ENCODE measurements at places on chromosomes 7 and 10.

DNA sequence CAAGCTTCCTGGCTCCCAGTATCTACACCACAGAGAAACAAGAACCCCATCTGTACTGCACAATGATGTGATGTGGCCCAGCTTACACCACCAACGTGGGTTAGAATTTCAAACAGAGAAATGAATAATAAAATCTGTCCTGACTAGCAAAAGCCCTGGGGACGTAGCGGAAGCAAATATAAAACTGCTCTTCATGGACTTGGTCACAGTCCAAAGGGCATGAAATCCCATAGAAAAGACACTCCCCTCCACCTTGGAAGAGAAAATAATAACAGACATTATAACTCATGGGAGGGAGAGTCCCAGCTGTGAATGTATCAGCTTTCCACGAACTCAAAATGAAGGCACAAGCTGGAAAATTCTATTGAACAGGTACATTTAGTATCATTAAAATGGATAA is 205.3 kb upstream of the GALNT17 start:
- DNase-seq, result no peak

GRCh38 chr7:115965236-115965635 is 65.3 kb downstream of the TFEC start:
- no peak for DNase-seq

- no peak for DNase-seq
These were observed 2.7 kb downstream of the CALD1 start for GRCh38 chr7:134782121-134782623.

DNA sequence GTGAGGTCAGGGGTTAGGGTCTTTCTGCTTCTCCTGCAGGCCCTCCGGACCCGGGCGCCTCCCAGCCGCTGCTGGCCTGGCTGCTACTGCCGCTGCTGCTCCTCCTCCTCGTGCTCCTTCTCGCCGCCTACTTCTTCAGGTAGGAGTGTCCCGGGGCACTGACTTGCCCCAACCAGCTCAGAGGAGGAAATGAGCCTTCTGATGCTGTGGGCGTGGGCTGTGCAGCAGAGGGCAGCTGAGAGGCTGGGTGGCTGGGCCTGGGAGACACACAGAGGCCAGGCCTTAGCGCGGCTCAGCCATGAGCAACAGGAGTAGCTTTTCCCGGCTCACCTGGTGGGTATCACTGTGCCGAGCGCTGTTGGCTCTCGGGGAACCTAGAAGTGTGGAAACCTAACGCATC is 78.9 kb downstream of the MKI67 start:
- DNase-seq, result no peak

GRCh38 chr10:132257271-132257670 is 50.5 kb downstream of the STK32C start:
- DNase-seq, result no peak

- no peak for DNase-seq
These were observed 11.3 kb upstream of the SAMD9L start for GRCh38 chr7:93159490-93159889.

- DNase-seq, result no peak
These were observed 7.4 kb downstream of the ATG9B start for GRCh38 chr7:151016942-151017341.

DNA sequence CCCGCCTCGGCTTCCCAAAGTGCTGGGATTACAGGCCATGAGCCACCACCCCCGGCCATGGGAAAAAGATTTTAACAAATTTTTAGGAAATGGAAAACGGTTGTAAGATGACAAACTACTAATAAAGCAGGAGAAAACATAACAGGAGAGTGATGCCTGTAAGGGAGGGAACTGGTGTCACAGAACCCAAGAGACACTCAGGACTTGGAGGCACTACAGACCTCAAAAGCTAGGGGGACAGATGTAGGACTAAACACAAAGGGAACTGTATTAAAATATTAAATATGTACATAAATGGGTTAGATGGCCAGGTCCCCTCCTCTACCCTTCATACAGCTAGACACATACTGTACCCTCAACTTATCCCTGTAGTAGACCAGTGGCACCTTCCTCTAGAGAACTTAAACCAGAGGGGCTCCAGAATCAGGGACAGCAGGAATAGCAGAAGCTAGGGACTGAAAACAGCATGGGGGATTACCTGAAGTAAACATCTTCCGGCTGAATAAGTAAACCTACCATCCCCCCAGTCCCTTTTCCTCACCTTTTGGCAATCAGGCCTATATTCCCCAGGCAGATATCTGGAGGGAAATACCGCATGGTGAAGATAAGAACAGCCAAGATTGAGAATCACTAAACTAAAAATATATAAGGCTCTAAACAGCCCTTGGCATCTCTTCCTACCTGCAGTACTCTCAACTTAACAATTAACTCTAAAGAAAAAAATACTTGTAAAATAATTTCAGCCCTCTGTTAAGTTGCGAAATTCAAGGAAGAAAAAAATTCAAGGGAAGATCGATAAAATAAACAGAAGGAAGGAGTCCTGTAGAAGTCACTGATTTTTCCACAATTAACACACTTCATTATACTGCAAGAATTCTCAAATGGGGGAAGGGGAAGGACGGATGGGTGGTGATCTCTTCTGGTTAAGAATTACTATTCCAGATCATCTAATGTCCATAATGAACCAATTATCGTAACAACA is 15.5 kb downstream of the TM9SF3 start:
- DNase-seq, result no peak

- DNase-seq, result no peak
These were observed 99.6 kb downstream of the LHPP start for GRCh38 chr10:124561206-124561605.

DNA sequence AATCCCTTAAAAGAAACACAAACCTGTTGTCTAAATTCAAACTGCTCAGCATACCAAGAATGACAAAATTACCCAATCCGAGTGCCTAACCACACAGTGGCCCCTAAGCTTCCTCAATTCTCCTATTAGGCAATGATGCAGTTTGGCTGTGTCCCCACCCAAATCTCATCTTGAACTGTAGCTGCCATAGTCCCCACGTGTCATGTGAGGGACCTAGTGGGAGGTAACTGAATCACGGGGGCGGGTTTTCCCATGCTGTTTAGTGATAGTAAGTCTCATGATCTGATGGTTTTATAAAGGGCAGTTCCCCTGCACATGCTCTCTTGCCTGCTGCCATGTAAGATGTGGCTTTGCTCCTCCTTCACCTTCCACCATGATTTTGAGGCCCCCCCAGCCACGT is 21.9 kb downstream of the PSAP start:
- no peak for DNase-seq

DNA sequence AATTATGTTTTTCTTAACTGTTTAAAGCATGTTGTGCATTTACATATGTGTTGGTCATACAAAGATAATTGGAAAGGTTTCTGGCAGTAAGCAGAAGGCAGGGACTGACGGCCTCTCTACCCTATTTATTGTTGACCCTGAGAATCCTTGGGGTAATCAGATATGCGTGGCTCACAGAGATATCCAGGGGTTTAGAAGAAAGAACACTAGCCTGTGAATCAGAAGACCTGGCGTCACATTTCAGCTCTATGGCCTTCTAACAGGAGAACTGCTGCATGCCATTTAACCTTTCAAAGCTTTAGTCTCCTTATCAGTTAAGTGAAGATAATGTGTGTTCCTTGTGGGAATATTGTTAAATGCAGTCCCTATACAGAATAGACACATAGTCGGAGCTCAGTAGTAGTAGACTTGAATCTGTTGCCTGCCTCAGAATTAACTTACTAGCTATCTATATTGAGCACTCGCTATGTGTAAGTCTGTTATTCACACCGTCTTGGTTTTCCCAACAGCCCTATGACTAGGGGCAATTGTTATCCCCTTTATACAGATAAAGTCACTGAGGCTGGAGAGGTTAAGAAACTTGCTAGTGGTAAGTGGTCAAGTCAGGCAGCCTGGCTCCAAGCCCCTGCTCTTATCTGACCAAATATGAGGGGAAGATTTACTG is 129.6 kb upstream of the ANKRD1 start:
- DNase-seq, result no peak

- no peak for DNase-seq
These were observed 116.2 kb downstream of the ITGA8 start for GRCh38 chr10:15603446-15604011.

DNA sequence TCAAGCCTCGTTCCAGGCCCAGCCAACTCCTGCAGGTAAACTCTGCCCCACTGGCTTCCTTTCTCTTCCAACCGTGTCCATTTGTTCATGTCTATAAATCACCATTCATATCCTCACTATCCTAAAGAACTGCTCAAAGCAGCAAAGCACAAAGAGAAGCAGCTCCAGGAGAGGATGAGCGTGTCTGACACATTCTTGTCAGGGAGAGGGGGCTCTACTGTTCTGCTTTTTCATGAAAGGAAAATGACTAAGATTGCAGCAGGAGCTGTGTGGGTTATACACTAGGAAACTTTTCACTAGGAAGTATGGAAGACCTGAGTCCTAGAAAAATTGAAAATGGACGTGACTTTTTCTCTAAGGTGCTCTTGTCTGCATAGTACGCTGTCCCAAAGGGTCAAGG is 16.7 kb downstream of the AGFG2 start:
- no peak for DNase-seq

- no peak for DNase-seq
These were observed 12.9 kb downstream of the ATP5MF start for GRCh38 chr7:99453105-99453504.

DNA sequence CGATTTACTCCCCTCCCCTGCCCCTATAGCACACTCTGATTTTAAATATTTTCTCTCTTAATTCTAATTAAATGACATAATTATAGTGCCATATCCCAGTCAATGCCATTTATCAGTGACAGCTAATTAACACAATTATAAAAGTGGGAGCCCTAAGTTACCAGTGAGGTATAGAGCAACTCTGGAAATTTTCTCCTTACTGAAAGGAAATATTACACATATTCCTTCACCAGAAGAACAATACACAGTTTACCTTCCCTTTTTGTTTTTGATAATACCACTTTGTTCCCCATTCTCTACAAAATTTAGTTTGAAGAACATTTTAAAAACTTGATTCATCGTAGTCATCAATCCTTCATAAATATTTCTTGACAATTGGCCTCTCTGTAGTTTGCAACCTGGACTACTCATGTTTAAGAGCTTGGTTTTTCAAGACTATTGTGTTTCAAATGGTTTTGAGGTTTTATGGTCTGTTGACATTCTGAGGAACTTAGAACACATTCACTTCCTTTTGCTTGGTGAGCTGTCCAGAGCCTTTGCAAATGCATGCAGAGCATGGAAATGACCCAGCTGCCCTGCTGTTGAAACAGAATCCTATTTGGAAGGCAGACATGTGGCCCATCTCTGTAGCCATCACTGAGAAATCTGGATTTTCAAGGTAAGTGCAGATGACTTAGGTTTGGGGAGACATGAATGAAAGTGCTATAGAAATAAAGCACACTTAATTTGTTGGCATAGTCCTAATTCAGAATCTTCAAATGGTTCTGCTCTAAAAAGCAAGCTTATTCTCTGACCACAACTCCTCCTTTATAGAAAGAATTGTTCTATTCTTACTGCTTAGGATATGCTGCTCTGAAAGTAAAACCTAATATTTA is at the start of gene GPR141:
GPR141 (plus strand) TSS at position 521 of the 875 bp plus-strand sequence. CDS start 56,628 bp downstream, outside the sequence.
- peak; percentile 35 for DNase-seq

DNA sequence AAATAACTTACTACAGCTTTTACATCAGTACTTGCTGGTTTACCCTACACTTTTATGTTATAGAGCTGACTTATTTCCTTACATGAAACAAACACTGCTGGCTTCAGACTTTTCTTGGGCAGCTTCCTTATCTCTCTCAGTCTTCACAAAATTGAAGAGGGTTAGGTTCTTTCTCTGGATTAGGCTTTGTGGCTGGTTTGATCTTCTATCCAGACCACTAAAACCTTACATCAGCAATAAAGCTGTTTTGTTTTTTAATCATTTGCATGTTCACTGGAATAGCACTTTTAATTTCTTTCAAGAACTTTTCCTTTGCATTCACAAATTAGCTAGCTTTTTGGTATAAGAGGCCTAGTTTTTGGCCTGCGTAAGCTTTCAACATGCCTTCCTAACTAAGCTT is 218.7 kb downstream of the LRRTM3 start:
- no peak for DNase-seq

DNA sequence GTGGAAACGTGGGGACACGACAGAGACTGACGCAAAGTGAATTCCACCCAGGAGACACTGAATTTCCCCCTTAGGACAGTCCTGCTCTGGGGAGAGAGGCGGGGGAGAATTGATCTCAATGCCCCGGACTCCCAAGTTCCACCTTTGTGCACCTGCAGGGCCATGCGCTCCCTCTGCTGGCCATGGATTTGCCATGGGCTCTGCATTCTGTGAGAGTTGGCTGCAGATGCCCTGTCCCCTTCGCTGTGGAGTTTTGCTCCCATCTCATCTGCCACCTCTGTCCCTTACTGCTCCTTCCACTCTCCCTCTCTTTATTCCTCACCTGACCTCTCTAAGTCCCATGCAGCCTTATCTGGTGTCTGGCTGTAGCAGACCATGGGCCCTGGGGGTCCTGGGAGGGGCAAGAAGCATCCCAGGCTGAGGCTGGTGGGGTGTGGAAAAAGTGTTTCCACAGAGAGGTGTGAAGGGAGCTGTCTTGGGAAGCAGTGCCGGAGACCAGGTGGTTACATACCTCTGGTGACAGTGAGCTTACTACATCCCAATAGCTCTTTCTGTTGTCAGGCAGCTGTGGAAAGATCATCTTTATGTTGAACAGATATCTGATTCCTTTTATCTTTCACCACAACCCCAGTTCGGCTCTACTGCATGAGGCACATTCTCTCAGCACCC is 14.3 kb downstream of the GHRHR start:
- peak; percentile 55 for DNase-seq

GRCh38 chr10:125407000-125407502 is 246.7 kb upstream of the CTBP2 start:
- no peak for DNase-seq

GRCh38 chr10:43252166-43252782 is 14.6 kb downstream of the RASGEF1A start:
- no peak for DNase-seq

DNA sequence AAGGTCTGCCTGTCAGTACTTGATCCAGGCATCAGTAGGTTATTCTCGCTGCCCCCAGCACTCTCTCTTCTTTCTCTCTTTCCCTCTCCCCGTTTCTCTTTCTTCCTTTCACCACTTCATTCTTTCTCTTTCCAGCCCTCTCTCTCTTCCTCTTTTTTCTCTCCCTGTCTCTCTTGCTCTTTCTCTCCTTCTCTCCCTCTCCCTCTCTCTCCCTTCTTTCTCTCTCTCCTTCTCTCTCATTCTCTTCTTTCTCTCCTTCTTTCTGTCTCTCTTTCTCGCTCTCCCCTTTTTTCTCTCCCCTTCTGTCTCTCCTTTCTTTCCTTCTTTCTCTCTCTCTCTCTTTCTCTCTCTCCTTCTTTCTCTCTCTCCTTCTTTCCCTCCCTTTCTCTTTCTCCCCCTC is 7.5 kb upstream of the DRGX start:
- no peak for DNase-seq

DNA sequence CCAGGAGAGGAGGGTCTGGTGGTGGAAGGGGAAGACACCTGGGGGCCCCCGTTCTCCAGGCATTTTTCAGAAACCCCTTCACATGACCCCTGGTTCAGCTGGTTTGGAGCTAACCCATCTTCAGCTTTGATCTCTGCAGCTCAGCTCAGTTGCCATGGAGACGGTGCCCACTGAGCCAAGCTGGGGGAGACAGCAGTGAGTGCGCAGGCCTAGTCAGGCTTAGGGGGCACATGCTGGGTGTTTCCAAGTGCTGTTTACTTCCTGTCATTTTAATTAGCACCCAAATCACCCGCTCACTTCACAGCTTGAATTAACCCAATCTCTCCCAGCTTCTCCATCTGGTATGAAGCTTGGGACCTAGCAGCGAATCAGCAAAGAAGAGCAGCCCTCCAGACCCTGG is 9.0 kb downstream of the SPOCK2 start:
- no peak for DNase-seq

- no peak for DNase-seq
These were observed 147.4 kb downstream of the PRKAG2 start for GRCh38 chr7:151729521-151729921.

GRCh38 chr10:74049955-74050354 is 52.0 kb downstream of the VCL start:
- DNase-seq, result no peak

All from NCI-H345 (cell line).